ENCODE measurements at places on chromosomes 7 and 10. TPM values are rescaled to one million over a fixed set of nuclear protein-coding genes. Genes with fewer than 3 reads are reported as not detected.

The UCMA gene
- not detected for total RNA-seq

The PNLIPRP3 gene
- total RNA-seq: not detected

The TRIM50 gene
- not detected for total RNA-seq

The ASIC3 gene
- total RNA-seq: 0.16 TPM

The PRF1 gene
- total RNA-seq: not detected

The PHYHIPL gene
- total RNA-seq: not detected
